ENCODE measurements at places on chromosomes 3 and 15.
A peak's percentile ranks its signal among the peaks of the same experiment; 100 is the strongest.

DNA sequence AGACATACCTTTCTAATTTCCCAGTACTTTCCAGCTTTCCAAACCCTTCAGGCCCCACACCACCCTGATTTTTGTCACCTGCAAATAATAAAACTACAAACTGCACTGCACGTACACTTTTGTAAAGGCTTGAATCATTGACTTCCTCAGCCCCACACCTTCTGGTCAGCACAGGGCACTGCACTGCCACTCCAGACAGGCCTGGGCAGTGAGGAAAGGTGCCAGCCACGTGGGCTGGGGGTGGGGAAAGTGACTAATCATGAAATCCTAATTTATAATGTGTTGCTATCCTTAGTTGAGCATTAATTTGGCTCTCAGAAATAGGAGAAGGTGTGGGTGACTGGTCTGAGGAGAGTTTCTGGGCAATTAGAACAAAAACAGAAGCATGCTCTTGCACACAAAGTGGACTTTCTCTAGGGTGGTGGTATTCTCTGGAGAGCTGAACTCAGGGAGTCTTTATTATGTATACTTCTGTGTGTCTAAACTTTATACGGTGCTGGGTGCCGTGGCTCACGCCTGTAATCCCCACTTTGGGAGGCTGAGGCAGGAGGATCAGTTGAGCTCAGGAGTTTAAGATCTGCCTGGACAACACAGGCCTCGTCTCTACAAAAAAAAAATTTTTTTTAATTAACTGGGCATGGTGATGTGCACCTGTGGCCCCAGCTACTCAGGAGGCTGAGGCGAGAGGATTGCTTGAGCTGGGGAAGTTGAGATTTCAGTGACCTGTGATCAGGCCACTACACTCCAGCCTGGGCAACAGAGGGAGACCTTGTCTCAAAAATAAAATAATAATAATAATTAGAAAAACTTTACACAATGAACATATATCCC is 58.2 kb upstream of the FLNB start:
- no peak for DNase-seq

DNA sequence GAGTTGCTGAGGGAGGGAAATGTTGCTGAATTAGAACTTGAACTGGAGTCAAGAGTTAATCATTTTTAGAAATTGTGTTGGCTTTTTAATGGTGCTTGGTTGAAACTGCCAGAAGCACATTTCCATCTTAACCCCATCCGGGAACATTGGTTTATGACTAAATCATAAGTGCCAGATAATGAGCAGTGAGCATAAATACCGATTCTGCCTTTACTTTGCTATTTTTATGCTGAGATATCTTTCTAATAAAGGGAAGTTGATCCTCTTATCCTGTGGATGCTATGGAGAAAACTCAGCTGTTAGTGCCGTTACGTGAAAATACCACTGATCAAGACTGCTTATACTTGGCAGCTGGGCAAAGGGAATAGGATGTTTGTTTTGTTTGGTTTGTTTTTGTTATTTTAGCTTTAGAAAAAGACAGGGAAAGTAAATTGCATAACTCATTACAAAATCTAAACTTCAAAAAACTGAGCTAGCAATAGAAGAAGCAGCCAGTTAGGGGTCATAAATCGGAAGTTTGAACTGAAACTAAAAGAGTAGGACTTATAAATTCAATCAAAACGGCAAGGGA is 813.1 kb downstream of the NAALADL2 start:
- no peak for DNase-seq

- DNase-seq: no peak
Observed at GRCh38 chr3:37041546-37042195, 48.4 kb downstream of the MLH1 start.

GRCh38 chr3:189143771-189144170 is 28.0 kb upstream of the TPRG1 start:
- DNase-seq: no peak

GRCh38 chr3:159781867-159782266 is 206.8 kb upstream of the IL12A start:
- no peak for DNase-seq

DNA sequence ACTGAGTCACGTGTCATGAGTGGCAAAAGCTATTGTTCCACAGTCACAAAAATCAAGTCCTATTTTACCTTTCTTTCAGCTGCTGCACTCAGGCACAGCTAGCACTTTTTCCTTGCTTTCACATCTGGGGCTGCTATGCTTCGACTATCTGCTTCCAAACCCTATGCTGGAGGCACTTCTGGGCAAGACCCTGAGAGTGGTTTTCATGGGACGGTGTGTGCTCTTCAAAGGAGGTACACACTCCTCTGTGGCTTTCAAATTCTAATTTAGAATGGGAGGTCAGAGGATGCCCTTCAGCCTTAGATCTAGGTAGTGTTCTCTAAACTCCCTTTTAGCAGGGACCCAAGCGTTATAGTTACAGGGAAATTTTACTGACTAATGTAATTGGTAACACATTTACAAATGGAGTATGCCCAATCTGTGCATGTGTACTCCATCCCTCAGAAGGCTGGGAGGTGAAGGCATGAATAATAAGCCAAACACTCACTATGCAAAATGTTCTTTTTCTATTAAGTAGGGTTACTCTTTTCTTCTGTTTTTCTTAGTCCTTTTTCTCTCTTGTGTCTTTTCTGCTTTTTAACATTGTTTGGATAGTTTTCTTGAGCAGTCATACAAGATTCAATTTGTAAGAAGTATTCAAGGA is 188.3 kb downstream of the LSAMP start:
- no peak for DNase-seq

- no peak for DNase-seq
Observed at GRCh38 chr15:27499191-27499590, 528.2 kb downstream of the GABRG3 start.

- DNase-seq: no peak
Observed at GRCh38 chr3:178841011-178841410, 230.6 kb downstream of the ZMAT3 start.

- no peak for DNase-seq
Observed at GRCh38 chr3:32613183-32613582, 42.5 kb upstream of the DYNC1LI1 start.

GRCh38 chr3:72345237-72345878 is 502.9 kb downstream of the SHQ1 start:
- no peak for DNase-seq

GRCh38 chr15:101213570-101213969 is 38.3 kb downstream of the CHSY1 start:
- no peak for DNase-seq

DNA sequence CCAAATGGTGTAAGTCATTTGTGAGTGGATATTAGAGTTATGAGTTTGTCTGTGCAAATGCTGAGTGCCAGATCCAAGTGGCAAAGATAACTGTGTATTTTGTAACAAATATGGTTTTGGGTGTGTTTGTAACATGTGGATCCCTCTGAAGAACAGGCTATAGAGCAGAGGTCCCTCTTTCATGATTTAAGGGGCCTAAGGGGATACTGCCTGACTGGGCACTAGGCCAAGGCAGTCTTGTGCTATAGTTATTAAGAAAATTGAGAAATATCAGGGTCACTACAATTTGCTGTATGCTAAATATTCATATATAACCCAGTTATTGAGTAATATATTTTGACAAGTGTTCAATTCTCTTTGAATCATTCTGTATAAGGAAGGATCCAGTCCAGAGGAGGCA is 555.6 kb upstream of the RGMA start:
- DNase-seq: no peak

DNA sequence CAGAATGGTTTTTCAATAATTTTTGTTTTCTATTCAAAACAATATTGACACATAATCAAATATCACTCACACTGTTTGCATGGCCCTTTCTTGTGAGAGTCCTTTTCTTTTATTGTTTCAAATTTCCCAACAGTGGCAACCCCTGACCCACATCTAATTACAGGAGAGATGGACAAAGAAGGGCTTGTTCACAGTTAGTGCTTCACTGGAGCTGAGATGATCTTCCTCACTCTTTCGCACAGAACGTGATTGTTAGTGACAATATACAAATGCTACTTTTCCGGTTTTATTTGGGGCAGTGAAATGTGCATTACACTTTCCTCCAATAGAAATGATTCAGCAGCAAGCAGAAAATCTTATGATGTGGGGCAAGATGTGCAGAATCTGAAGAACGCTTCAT is 38.6 kb upstream of the TTC14 start:
- no peak for DNase-seq

DNA sequence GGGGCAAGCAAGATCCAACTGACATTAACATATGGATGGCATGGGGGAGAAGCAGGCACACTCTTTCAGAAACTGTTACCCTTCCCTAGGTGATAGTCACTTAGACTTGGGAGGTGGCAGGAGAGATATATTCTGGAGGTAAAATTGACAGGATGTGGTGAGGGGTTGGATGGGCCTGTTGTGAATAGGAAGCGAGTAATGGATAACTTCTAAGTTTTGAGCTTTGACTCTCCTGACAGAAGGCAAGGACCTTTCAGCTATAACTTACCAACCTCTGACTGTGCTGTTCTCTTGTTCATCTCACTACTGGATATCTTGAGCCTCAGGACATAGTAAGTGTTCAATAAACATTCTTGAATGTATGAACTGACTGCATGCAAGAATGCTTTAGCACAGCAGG is 1.9 kb upstream of the PDIA5 start:
- DNase-seq: no peak

DNA sequence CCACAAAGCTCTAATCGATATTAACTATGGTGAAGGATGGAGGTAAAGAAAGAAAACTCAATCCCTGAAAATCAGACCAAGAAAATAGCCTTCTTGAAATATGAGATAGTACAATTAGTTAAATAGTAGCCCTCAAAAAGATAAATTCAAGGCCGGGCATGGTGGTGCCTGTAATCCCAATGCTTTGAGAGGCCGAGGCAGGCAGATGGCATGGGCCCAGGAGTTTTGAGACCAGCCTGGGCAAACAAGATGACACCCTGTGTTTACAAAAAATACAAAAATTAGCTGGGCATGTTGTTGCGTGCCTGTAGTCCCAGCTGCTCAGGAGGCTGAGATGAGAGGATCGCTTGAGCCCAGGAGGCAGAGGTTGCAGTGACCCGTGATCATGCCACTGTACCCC is 31.6 kb upstream of the CEP152 start:
- DNase-seq: no peak

- DNase-seq: no peak
Observed at GRCh38 chr15:75759416-75760130, 46.9 kb upstream of the CSPG4 start.

- no peak for DNase-seq
Observed at GRCh38 chr3:139771331-139771730, 93.6 kb upstream of the NMNAT3 start.

DNA sequence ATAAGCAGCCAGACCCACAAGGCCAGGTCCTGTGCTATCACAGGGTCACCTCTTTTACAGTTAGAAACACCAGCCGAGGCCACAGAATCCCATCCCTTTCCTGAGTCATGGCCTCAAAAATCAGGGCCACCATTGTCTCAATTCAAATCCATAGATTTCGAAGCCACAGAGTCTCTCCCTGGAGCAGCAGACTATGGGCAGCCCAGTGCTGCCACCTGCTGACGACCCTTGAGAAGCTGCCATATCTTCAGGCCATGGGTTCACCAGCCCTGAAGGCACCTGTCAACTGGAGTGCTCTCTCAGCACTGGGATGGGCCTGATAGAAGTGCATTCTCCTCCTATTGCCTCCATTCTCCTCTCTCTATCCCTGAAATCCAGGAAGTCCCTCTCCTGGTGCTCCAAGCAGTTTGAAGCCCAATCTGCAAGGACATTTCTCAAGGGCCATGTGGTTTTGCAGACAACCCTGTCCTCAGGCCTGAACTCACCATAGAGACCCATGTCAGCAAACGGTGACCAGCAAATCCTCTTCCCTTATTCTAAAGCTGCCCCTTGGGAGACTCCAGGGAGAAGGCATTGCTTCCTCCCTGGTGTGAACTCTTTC is 39.6 kb downstream of the TGM4 start:
- peak; percentile 20 for DNase-seq

DNA sequence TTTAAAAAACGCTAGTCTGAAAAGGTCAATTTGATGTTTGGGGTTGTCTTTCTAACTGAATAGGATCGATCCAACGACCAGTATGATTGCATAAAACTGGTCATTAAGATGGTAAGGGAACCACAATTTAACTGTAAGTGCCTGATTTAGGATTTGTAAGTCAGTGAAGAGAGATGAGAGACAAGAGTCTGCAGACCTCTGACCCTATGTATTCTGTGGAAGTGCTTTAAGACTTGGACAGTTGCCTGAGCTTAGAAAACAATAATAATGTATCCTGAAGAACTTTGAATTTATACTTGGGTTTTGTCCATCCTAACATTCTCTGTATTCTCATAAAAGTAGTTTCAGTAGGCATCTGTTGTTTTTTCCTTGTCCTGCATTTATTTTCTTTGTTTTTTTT is 221.4 kb upstream of the SUCLG2 start:
- no peak for DNase-seq

DNA sequence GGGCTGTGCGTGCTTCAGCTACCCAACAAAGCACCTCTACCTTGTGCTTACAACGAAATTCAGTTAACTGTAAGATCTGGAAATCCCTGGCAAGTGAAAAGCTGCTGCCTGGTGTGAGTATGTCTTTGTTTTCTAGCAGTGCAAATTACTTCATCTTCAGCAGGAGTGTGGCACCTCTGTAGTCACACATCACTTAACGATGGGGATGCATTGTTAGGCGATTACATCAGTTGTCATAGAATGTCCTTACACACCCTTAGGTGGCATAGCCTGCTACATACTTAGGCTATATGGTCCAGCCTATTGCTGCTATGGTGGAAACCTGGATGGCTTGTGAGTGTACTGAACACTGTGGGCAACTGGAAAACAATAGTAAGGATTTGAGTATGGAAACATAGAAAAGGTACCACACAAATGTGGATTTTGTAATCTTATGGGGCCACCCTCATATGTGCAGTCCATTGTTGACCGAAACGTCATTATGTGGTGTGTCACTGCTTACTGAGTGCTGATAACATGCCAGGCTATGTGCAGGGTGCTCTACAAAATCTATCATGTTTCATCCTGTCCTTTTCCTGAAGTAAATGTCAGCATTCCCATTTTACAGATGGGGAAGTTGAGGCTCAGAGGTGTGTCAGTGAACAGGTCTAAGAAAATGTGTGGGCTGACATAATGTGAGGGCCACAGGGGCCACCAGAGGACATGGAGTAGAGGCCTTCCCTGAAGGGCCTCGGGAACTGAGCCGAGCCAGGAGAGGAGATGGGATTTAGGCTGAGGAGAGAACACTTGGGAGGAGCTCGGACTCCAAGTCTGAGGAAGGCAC is 173.5 kb downstream of the VGLL4 start:
- no peak for DNase-seq

GRCh38 chr3:186532598-186533072 is 11.5 kb downstream of the CRYGS start:
- no peak for DNase-seq

DNA sequence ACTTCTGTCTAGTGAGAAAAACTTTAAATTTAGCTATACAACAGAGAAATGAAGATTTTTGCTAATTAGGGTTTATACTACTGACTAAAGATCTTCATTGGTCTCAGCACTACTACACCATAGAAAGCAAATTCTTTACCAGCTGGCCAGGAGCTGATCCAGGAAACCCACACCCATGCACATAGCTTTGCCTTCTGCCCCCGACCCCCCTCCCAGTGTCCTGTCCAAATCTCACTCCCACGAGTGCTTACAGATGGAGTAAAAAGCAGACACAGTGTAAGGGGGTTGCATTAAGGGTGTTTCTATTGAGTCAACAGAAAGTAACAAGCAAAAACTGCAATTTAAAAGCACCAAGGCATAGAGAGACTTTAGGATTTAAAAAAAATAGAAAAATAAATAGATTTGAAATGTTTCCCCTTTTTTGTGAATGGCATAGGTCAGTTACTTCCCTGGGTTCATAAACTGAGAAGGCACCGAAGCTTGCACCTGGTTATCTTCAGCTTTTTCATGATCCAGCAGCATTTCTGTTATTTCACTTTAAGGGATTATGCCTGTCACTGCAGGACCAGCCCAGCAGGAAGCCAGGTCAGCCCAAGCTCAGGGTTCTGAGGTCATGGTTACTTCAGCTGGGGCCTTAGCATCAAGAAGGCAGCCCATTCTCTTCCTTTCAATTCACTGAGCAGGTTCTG is 124.3 kb downstream of the CTNNB1 start:
- DNase-seq: no peak

All from anterior cingulate cortex (tissue), 58 donors.